Dermis blood vessel endothelial cell (primary cell): ENCODE measurements at places on chromosomes 7 and 10.

DNA sequence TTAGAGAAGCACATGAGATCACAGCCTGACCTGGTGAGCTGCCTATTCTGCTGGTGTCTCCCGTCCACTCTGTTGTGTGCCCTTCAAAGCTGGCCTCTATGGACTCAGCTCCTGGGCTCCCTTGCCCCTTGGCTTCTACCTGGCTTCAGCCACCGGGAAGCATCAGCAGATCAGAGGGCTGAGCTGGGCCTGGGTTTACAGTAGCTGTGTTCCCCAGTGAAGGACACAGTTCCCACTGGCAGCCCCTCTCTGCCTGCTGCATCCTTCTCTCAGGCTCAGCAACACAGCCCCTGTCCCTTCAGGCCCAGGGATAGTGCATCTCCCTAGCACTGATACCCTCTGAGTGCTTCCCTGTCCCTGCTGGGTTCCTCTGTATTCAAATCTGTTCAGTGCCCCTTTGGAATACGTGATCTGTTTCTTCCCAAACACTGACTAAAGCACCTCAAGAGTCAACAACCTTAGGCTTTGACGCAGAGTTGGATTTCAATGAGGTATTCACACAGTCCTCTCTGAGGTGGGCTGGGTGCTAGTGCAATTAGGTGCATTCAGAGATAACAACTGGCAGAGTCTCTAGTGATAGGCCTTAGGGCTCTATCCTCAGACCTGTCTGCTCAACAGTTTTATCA, 109.8 kb downstream of the GRID1 start:
- no peak for DNase-seq

GRCh38 chr7:77409739-77410547, 6.2 kb downstream of the GSAP start:
- DNase-seq: no peak

- DNase-seq: no peak
Observed at GRCh38 chr7:155222061-155222460, 75.6 kb upstream of the INSIG1 start.

DNA sequence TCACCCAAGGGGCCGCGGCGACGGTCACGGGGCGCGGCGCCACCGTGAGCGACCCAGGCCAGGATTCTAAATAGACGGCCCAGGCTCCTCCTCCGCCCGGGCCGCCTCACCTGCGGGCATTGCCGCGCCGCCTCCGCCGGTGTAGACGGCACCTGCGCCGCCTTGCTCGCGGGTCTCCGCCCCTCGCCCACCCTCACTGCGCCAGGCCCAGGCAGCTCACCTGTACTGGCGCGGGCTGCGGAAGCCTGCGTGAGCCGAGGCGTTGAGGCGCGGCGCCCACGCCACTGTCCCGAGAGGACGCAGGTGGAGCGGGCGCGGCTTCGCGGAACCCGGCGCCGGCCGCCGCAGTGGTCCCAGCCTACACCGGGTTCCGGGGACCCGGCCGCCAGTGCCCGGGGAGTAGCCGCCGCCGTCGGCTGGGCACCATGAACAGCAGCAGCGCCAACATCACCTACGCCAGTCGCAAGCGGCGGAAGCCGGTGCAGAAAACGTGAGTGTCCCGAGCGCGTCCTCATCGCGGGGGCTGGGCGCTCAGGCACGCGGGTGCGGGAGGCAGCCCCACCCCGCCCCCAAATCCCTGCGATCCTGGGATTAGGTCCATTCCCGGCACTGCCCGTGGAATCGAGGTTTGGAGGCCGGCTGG, 509 bp downstream of the AHR start:
- no peak for DNase-seq

DNA sequence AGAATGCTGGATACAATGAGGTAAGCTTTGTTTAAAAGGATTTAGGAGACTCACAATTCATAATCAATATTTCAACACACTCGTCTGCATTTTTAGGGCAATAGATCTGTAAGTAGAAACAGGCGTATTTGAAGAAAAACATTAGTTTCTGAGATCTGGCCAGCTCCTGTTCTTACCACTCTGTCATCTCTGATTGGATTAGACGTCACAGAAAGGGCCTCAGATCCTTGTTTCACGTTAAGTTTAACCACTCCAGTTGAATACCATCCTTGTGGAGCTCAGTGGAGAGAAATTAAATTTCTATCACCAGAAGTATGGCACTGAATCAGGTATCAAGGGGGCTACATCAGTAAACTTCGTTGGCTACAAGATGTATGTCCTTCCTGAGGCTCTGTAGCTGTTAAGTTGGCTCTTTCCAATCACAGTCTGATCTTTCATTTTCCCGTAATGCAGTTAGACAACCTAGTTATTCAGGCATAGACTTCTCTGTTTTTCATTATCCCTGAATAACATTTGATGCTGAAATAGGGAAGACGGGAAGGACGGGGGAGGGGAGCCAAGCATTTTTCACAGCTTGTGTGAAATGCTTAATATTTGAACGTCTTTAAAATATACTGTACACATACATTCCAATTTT, 659.2 kb upstream of the GALNT17 start:
- DNase-seq: no peak

DNA sequence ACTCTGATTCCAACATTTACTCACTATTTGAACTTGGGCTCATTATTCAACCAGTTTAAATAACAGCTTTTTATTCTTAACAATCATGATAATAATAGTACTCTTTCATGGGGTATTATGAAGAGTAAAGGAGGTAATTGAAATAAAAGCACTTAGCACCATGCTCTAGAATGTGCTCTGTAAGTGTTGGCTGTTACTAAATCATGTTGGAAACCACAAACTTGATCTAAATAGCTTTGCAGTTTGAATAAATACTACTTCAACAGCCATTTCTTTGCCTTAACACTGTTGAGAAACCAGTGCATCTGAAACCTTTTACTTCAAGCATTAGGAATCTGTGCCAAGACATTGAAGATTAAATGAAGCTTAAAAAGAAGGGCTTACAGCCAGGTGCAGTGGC, 7.9 kb upstream of the UPF2 start:
- DNase-seq: no peak

- DNase-seq: no peak
Observed at GRCh38 chr10:96639899-96640298, 53.1 kb upstream of the TM9SF3 start.

DNA sequence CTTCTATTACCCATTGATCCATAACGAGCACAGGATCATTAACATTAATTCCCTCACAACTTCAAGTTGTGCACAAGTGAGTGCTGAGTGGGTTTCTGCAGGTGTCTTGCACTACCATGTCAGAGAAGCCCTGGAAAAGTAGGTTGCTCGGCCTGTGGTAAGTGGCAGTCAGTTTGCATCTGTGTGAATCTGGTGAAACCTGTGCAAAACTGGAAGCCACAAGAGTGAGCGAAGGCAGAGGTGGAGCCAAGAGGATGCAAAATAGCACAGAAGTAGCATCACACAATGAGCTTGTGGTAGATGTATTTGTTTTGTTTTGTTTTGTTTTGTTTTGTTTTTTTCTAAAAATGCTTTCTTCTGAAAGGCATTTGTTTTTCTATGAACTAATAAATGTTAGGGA, 181.5 kb downstream of the THSD7A start:
- no peak for DNase-seq

DNA sequence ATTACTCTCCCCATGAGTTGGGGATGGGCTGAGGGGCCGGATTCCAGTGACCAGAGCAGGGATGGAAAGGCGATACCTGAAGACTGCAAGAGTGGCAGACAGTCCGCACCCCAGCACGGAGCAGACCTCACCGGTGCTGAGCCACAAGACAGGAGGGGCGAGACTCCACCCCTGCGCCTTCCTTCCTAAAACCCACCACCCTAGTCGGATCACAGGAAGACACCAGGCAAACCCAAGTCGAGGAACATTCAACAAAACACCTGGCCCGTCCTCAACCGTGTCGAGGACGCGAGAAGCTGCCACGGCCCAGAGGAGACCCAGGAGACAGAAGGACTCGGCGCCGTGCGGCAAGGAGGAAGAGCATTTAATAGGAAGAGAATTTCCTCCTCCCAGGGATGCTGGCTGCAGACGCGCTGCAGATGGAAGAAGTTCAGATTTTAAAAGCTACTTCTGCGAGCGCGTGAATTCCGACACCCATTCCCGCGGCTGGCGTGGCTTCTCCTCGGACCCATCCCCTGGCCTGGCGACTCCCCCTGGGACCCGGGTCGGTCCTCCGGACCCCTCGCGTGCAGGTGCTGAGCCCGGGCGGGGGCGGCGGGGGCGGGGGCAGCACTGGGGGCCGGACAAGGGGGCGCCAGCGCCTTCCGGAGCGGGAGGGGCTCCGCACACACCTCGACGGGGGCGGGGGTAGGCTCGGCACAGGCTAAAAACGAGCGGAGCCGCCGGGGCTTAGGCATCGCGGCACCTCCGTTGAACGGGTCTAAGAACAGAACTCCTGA, 563 bp upstream of the UTF1 start:
- DNase-seq: no peak

GRCh38 chr7:69663911-69664832, 65.9 kb downstream of the AUTS2 start:
- DNase-seq: no peak

GRCh38 chr10:13883636-13884444, 297.1 kb downstream of the PRPF18 start:
- no peak for DNase-seq

- no peak for DNase-seq
Observed at GRCh38 chr7:48473205-48473865, 302.1 kb downstream of the ABCA13 start.

DNA sequence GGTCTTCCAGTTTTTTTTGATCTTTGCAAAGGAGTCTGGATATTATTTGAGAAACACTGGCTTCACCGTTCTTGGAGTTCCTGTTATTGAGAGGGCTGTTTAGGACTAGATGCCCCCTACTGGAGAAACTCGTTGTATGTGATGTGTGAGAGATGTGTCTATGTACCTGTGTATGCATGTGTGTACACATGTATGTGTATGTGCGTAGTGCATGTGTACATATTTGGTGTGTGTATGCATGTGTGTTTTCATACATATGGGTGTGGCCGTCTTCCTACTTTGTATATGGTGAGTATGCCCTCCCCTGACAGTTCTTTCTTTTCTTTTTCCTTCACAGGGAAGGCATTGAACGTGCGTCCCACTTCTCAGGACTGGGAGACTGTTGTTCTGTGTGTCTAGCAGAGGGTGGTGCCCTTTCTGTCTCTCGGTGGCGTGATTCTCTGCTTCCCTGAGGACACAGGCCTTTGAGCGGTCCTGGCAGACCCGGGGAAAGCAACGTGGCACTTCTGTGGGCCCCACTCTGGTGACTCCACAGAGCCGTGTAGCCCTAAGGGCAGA, 3.0 kb upstream of the CALHM3 start:
- peak; percentile 90 for DNase-seq

GRCh38 chr10:78162853-78163252, 129.2 kb downstream of the RPS24 start:
- DNase-seq: no peak

GRCh38 chr10:3995302-3996210, 210.5 kb upstream of the KLF6 start:
- peak; percentile 65 for DNase-seq

- no peak for DNase-seq
Observed at GRCh38 chr7:98213296-98213887, 2.2 kb downstream of the BHLHA15 start.

GRCh38 chr10:126391192-126391885, 3.1 kb upstream of the ADAM12 start:
- DNase-seq: peak; percentile 7

DNA sequence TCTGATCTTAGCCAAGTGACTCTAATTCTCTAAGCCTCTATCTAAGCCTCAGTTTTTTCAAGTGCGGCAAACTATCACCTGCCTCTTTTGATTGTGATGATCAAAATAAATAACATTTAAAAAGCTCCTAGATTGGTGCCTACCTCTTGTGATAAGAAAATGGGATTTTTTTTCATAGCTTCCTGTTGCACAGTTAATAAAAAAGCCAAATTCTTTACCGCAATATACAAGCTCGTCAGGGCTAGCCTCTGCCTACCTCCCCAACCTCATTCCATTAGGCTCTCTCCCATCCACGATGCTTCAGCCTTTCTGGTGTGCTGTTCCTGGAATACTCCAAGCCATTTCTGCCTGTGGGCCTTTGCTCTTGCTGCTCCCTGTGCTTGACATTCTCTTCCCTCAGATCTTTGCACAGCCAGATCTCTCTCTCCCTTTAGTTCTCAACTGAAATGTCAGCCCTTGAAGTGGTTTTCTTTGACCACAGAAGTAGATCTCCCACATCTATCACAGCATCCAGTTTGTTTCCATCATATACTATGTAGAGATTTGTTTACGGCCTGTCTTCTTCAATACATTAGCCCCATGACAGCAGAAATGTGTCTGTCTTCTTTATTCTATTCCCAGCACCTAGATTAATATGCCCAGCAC, 48.8 kb downstream of the SFR1 start:
- DNase-seq: no peak

DNA sequence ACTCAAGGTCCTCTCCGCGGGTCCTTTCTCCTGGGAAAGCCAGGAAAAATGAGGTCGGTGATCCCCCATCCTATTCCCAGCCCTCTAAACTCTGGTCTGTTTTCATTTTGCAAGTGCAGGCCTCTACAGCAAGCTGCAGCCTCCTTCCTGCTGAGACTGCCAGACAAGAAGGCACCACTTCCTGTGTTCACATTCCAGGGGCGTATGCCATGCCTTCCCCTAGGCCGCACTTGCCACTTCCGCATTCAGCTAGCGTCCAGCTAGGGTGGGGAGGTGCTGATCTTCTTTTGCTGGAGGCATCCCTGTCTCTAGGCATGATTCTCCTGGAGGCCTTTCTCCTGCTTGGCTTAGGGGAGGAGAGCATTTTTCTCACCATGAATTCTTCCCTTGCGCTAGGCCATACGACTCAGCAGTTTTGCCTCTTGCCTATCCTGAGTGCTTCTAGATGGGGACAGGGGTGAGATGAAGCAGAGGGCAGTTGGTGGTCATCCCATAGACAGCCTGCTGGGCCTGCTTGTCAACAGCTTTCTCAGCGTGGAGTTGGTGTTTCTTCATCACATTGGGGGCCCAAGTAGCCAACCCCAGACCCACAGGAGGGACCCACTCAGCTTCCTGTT, 328.9 kb downstream of the RPS24 start:
- DNase-seq: peak; percentile 47

DNA sequence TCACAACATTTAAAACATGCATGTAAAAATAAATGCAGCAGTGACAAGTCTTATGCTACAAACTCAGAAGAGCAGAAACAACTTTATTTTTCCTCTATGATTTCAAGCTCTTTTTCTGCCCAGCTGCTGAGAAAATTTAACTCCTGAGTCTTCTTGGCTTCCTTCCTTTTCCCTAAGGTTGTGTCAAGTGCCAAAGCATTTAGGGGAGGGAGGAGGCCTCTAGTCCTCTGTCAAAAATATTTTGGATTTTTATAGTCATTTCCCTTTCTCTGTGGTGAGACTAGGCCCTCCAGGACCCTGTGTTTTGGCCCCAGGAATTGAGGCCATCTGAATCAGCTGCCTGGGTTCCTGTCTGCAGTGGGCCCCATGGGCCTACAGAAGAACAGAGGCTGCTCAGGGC, 11.0 kb upstream of the PILRB start:
- DNase-seq: no peak

GRCh38 chr10:117175901-117176534, 21.3 kb upstream of the KCNK18 start:
- DNase-seq: peak; percentile 89

DNA sequence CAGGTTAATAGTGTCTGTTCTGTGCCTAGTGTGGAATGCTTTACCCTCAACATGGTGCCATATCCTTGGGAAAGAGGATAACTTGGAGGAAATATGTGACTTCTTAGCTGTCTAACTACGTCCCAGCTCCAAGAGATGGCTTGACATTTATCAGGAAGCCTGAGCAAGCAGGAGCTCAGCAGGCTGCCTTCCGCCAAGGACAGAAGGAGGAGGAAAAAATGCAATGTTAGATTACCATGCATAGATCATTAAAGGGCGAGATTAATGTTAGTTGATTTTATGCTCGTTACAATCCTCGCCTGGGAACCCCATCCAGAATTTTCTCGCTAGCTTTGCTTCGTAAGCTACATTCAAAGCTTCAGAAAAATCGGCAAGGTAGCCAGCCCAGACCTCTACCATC, 97.8 kb downstream of the GFRA1 start:
- no peak for DNase-seq
